ENCODE measurements at places on chromosomes 12 and 14.

DNA sequence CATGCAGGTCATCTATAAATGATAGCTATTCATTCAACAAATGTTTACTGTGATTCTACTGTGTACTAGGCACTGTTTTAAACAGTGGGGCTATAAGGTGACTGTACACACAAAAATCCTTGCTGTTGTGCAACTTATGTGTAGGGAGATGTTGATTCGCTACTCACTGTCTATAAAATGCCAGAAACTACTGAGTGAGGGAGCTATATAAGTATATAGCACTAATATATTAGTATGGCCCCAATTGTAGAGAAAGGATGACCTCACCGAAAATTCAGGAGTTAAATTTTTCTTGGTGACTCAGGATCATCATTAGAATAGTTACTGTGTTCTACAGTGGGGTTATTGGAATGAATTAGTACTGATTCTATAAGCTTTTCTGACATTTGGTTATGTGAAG lies 117.4 kb downstream of the TGFB3 start:
- DNase-seq = no peak

- no peak for DNase-seq
These were observed 21.8 kb upstream of the TRIM9 start for GRCh38 chr14:51116682-51117081.

- DNase-seq = no peak
These were observed 6.2 kb upstream of the CGRRF1 start for GRCh38 chr14:54503486-54503885.

GRCh38 chr14:44897845-44898151 lies 63.9 kb downstream of the KLHL28 start:
- DNase-seq = no peak

DNA sequence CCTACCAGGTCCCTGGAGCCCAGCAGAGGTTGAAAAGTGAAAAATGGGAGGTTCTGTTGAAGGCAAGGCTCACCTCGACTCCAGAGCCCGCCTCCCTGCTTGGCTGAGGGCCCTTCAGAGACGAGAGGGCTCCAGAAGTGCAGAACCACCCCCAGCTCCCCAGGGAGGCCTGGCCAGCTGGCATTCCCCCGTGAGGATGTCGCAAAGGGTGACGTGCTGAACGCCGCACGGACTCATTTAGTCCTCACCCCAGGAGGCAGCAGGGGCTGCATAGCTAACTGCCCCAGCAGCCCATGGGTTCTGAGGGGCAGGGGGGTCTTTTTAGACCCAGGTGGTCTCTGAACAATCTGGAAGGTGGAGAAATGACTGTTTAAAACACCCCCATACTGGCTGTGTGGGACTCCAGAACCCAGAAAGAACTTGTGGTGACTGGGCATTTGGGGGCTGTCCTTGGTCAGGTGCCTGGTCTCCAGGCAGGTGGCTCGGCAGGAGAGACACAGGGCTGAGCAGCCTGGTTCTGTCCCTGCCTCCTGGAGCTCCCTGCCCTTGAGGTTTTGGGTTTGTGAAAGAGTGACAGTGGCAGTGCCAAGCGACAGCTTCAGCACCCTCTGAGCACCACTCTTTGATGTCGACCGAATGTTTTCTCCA lies 32.0 kb downstream of the ANAPC7 start:
- DNase-seq = no peak

GRCh38 chr12:104877103-104877705 lies 80.9 kb downstream of the SLC41A2 start:
- DNase-seq = no peak

GRCh38 chr14:69473946-69474345 lies 10.6 kb upstream of the PLEKHD1 start:
- no peak for DNase-seq

- peak; percentile 93 for DNase-seq
These were observed 262.7 kb downstream of the SYT1 start for GRCh38 chr12:79127271-79127751.

GRCh38 chr14:54048311-54048710 lies 91.7 kb upstream of the BMP4 start:
- DNase-seq = no peak

DNA sequence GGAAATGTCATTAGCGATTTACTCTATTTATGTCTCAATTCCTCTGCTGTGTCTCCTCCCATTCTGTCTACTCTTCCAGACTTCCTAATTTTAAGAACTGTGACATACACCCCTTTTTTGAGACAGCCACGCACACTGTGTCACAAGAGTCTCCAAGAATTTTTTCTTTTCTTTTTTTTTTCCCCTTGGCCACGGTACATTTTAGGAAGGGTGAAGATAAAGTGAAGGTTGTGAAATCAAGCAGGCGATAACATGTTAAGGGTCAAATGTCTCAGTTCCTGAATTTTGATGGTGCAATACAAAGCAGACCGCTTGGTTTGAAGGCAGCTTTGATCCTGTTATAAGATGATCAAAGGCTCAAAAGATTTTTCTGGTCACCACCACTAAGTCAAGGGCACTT lies 4.3 kb downstream of the OLR1 start:
- no peak for DNase-seq

- DNase-seq = no peak
These were observed 99.6 kb downstream of the LMO3 start for GRCh38 chr12:16506394-16506793.

DNA sequence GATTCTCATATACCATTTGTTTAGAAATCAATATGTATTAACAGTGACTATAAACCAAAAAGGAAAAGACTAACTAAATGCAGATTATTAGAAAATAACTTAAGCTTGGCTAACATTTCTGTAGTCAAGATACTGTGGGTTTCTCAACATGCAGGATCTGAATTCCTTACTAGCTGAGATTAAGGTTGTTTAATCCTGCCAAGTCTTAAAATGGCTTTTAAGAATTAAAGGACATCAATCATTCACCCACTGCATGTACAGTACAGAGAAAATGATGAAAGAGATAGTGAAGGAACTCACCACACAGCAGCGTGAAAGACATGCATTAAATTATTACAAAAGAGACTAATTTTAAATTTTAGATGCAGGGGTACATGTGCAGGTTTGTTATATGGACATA lies 3.8 kb downstream of the ACSS3 start:
- no peak for DNase-seq

- DNase-seq = peak; percentile 77
These were observed 15.9 kb downstream of the TAOK3 start for GRCh38 chr12:118356809-118357256.

DNA sequence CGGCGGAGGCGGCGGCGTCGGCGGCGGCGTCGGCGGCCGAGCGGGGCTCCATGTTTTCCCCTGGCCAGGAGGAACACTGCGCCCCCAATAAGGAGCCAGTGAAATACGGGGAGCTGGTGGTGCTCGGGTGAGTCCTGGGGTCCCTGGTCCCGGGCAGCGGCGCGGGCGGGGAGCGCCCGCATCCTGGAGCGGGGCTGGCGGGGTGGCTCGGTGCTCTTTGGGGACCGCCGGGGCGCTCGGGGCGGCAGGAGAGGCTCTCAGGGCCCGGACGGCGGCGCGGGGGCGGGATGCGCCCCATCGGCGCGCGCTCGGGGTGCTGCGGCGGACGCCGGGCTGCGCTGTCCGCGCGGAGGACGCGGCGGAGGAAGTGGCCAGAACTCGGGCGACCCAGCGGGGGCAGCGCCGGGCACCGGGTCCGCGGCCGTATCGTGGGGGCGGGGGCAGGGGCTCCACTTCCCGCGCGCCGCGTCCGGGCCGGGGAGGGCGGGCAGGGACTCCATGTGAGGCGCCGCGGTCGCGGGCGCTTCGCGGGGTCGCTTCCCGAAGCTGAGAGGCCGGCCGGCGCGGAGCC lies 485 bp downstream of the PELI2 start:
- DNase-seq = no peak

GRCh38 chr12:79939728-79940310 lies 4.9 kb upstream of the PPP1R12A start:
- DNase-seq = no peak

- no peak for DNase-seq
These were observed 41.0 kb downstream of the BDKRB1 start for GRCh38 chr14:96297000-96297399.

DNA sequence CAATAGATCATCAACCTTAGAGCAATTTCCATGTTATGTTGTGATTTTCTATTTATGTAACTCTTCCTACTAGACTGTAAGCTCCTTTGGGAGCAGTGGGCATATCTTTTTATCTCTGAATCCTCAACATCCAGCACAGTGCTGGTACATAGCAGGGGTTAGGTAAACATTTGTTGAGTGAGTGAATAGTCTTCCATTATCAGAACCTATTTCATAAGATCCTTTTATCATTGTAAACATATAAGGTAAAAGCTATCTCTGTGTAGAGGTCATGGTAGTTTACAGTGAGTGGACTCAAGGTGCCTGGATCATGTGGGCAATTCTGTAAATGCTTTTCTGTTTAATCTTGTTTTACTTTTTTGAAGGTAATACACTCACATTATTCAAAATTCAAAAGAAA lies 15.1 kb downstream of the FKBP11 start:
- no peak for DNase-seq

DNA sequence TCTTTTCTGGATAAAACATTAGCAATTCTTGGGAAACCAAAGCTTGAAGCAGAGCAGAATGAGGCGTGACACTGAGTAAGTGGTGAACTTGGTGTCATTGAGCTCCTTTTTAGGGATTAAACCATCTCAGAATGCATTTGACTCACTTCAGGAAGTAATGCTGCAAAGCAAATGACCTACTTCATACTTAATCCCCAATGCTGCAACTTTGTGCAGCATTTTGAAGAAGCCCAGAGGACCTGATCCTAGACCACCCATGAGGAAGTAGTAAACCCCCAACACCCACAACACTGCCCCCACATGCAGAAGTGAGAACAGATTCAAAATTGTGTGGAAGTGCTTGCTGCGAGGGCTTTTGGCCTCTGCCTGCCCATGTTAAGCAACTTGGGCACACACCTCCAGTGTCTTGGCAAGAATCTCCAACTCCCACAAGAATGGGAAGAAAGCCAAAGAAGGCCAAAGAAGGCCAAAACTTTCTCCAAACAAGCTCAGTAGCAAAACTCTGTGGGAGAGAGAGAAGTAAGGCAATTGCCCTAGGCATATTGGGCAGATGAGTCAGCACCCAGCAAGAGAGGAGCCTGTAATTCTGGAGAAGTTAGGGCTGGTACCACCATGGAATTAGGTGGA lies 69.2 kb upstream of the ETV6 start:
- DNase-seq = peak; percentile 62

GRCh38 chr14:99552572-99553216 lies 51.3 kb downstream of the CCDC85C start:
- no peak for DNase-seq

DNA sequence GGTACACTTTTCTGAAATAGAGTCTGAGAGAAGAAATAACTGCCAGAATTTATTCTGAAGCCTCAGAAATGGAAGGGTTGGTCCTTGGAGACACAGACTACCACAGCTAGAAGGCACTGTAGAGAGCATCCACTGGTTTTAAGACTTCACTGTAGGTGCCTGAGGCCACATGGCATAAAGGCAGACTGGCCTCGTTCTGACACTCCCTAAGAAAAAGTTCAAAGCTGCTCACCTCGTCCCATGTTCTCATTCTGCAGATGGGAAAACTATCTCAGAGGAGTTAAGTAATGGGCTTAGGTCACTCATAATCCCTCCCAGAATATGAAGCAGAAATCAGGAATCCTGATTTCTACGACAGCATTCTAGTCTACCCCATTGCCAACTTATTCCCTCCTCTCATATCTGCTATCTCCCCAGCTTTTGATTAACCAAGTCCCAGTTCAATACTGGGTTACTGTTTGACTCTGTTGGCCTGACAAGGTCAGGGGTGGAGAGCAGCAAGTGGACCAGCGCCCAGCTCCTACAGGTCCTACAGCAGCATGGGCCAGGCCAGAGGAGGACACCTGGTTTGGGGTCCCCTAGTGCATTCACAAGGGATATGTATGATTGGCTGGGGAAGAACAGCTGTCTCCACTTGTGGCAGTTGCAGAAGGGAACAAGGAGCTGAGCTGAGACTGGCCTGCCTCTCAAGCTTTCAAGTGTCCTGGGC lies 3.7 kb downstream of the ITGA5 start:
- no peak for DNase-seq

DNA sequence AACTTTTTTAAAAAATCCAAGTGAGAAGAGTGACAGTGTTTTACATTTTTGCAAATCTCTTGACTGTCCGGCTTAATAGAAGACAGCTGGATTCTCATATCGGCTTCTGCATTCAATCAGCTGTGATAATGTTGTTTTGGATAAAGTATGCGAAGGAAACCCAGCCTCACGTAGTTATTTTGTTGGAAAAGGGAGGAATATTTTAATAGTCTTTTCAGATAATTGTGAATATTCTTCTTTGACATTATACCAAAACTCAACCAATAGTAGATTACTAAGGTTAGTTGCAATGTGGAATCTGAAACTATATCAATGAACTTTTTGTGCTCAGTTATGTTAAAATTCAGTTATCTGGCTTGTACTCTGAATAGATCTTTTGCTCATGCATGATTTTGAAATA lies 276.5 kb downstream of the ZFP36L1 start:
- no peak for DNase-seq

DNA sequence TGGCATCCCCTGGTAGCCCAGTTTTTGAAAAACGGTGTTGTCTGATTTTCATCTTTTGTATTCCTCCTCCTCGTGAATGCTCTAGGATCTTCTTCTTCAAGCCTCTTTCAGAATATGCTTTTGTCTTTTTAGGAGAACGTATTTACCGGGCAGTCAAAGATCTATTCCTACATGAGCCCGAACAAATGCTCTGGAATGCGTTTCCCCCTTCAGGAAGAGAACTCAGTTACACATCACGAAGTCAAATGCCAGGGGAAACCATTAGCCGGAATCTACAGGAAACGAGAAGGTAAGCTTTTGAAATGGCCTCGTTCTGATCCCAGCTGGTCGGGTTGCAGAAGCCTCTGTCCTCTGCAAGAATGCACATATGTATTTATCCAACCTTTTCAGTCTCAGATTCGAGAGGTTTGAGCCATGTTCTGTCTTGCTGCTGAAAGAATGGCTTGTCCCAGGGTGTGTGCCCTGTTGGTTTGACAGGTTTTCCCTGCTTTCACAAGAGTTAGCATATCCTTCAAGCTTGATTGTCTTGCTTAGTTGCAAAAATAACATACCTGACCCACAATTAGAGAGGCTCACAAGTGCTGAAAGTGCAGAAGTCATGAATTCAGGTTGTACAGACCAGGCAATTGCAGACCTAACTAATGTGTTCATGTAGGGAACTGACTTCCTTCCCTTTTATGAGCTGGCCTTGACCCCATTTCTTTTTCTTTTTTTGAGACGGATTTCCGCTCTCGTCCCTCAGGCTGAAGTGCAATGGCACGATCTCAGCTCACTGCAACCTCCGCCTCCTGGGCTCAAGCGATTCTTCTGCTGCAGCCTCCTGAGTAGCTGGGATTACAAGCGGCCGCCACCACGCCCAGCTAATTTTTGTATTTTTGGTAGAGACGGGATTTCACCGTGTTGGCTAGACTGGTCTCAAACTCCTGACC lies 6.8 kb downstream of the KMT5A start:
- no peak for DNase-seq
